ENCODE measurements at places on chromosomes 6 and 20.

DNA sequence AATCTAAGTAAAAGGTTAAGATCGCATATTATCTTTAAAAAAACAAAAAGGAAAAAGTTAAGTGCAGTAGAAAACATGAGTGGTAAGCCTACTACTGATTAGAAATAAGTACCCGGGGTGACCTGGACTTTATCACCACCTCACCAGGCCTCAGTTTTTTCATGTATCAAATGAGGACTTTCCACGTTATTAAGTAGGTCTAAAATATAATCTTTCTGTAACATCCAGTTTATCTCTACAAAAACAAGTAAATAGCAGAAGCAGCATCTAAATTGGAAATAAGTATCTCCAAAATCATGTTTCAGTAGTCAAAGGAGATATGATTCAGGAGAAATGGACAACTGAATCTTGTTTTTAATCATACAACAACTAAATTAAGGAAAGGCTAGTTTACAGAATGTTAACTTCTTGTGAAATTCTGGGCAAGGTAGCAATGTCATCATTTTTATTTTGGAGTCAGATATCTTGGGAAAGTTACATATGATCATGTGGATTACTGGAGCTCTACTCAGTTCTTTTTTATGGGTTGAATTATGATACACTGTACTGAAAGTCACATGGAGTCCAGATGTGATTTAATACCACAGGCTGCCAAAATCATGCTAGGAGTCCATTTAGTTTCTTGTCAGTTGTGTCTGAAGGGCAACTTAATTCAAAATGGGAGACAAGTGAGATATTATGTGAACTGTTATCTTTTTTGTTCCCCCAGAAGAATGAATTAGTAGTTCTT lies 114.7 kb upstream of the PRL start:
- DNase-seq = no peak

GRCh38 chr20:63072991-63073737 lies 66.4 kb upstream of the BHLHE23 start:
- no peak for DNase-seq

DNA sequence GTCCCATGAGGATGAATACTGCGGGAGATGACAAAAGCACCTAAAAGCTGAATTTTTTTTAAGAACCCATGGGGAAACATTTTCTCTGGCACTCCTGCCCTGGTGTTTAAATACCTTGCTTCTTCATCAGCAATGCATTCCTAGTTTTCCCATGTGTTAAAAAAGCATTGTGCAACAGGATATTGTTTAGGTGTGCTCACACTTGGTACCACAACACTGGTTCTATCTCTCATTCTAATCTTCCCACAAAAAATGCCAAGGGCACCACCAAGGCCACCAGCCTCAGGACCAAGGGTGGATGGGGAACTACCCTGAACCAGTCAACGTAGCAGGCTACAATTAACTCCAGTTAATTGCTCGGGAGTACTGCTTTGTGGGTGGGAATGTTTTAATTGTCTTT lies 50.9 kb downstream of the ALDH5A1 start:
- no peak for DNase-seq

DNA sequence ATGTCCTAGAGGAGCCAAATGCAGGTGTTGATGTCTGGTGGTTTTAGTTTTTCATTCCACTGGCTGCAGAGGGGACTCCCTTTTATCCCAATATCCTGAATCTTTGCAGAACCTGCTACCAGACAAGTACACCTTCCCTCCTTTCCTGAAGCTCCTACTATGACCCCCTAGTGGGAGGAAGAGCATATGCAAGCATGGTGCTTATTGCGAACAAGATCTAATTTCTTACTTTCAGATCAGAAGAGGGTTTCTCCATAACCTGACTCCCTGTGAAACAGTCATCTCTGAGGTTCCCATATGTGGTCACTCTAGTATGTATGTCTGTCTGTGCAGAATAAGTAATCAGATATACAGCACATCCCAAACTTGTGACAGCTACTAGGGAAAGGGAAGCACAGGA lies 277.2 kb downstream of the ARHGAP18 start:
- no peak for DNase-seq

DNA sequence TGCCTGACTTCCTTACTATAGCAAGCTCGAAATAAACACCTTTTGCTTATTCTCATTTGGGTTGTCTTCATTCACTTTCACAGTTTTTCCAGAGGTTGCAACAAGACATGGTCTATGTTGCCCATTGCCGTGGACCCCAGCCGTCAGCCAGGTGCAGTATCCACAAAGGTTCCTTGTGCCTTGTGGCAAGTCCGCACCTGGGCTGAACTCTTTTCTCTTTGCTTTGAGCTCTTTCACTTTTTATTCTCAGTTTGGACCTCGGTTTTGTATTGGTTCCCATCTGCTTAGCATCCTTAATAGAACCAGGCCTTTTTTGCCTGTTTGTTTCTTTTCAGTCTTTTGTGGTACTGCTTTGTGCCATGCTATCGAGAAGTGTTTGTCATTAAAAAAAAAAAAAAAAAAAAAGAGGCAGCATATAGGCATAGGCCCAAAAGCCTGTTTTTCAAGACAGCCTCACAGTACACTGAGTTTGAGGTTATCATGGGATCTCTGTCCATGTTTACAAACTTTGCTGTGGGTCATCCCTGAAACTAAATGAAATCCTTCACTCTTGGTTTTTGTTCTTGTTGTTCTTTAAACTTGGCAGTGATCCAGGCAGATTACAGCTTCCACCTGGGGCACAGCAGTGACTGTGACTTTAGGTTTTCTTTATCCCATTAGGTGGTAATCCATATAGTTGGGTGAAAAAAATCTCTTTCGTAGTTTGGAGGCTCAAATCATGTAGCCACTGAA lies 33.3 kb downstream of the GSTA3 start:
- DNase-seq = no peak

DNA sequence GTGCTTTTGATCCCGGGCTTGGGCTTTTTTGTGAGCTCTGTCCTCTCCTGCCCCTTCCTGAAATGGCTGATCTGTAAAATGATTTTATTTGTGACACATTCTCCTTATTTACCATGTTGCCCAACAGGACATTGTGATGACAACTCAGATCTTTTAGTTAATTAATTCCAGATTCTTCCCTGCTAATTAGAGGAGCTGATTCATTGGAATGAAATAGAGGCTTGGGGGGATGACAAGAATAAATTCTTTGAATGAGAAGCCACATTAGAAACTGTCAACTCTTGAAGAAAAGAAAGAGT lies 26.1 kb upstream of the GABRR1 start:
- no peak for DNase-seq

DNA sequence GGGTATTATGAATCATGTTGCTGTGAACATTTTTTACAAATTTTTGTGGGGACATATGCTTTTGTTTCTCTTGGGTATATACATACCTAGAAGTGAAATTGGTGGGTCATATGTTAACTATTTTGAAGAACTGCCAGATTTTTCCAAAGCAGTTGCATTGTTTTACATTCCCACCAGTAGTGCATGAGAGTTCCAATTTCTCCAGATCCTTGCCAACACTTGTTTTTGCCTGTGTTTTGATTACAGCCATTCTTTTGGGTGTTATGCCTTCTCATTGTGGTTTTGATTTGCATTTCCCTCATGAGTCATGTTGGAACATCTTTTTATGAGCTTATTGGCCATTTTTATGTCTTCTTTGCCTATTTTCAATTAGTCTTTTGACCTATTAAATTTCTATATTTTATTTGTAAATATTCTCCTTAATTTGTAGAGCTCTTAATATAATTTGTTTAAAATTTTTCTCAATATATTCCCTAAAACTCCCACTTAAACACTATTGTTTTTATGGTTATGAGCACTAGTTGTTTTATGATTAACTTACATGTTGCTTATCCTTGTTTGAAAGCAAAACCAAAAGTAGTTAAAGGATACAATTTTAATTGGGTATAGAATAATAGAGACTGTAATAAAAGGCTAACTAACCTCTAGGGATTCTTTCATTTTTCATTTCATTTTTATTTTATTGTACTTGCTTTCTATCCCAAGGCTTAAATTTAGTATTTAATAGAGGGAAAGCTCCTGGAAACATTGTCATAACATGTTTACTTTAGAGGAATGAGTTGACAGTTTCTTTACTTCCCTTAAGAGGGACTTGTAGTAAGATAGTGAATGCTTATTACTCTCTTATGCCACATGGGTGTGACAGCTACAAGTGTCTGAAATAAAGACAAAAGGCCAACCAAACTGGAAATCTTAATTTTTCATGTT lies 5.5 kb downstream of the UBR2 start:
- DNase-seq = no peak
